ENCODE measurements at places on chromosomes 12 and 14.

DNA sequence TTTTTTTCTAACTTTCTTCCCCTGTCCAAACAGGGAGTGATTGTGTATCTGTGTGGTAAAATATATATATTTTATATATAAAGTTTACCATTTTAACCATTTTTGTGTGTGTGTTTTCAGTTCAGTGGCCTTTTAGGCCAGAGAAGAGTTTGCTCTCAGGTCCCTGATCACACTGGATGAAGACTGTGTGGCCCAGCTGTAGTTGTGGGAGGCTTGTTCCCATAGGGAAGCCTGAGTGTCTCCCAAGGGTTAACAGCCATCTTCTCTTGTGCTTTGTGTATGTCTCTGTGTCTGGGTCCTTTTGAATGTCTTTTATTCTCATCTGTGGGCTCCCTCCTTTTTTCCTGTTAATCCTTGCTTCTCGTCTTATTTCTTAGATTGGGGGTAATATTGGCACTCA lies 23.4 kb downstream of the CGRRF1 start:
- DNase-seq = no peak

GRCh38 chr14:38883127-38883526 lies 219.9 kb downstream of the SEC23A start:
- DNase-seq = no peak

- DNase-seq = no peak
These were observed 3.1 kb downstream of the ARHGEF25 start for GRCh38 chr12:57614178-57614947.

- peak; percentile 77 for DNase-seq
These were observed 5.1 kb downstream of the TESC start for GRCh38 chr12:117093918-117094630.

- DNase-seq = no peak
These were observed 12.6 kb upstream of the NDUFA12 start for GRCh38 chr12:95016120-95016519.

DNA sequence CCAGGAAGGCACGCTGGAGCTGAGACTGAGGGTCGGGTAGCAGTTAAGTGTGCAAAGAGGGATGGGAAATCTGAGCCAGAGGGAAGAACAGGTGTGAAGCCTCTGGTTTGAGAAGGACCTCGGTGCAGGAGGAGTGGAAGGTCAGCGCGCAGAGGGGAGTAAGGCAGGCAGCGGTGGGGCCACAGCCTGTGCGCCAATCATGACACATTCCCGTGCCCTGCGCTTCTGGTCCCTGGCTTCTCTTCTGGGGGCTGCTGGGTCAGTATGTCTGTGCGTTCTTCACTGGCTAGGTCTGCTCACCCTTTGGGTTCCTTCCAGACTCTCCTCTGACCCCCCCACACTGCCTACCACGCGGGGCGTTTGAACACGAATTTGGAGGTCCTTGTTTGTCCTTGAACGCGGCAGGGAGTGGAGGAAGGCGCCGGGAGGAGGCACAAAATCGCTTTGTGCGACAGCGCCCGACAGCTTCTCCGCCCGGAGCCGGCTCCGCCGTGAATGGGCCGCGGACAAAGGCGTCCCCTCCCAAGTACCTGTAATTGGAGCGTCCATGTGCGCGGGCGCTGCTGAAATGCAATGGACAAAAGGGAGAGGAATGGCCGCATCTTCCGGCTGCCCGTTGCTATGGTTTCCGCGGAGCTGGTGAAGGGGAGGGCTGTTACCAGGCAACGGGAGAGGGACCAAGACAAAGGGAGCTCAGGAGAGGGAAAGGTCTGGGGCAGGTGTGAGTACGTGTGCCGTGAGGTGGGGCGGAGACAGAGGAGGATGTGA lies 207.2 kb upstream of the SRRM4 start:
- peak; percentile 91 for DNase-seq

DNA sequence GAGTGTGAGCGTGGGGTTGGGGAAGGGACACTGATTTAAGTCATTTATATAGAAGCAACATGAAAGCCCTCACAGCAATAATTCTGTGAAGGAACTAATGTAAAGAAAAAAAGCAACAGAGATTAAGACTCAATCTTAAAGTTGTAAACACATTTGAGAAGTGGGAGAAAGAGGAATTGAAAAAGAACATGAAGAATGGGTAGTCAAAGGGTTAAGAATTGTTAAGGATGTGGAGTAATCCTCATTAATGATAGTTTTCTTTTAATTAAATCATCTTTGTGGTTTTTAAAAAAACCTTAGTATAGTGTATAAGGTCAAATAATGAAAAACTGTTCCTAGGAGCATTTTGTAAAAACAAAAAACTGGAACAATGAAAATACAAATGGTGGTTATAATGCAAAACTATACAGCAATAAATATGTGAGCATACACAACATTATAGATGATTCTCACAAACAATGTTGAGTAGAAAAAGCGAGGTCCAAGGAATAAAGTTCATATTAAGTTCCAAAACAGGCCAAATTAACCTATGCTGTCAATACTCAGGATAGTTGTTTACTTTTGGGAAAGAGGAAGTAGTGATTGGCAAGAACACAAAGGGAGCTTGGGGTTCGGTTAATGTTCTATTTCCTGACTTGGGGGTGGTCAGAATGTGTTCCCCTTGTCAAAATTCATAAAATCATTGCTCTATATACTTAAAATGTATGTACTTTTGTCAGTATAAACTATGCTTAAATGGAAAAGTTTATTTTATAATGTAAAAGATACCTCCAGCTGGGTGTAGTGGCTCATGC lies 120.4 kb upstream of the ATF7IP start:
- DNase-seq = no peak

DNA sequence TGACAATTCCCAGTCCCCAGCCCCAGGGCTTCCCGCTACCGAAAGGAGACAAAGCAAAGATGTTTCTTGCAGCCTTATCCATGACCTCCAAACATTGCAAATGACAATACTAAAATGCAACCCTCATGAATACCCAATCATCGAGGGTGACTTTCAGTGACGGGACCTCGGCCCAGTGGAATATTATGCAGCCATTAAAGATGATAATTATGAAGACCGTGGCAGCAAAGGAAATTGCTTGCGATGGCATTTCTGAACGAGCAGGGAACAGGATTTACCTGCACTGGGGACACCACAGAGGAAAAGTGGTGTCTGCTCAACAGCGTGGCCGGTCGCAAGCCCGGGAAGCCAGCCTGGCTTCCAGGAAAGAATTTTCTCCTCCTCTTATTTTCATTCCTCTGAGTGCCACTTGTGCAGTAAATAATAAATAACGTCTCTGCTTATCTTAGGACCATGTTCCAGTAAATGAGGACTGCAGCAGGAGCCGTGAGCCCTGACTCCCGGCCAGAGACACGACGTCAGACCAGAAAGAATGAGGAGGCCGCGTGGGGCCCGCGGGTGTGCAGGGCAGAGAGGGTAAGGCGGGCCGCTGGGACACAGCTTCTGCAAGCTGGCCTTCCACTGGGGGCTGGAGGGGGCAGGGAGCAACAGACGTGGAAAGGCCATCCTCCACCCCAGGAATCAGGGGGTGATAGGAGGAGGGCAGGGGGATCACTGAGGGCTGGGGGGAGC lies 6.6 kb downstream of the C14orf180 start:
- DNase-seq = no peak

- DNase-seq = no peak
These were observed 52.0 kb downstream of the WSCD2 start for GRCh38 chr12:108181095-108181454.

GRCh38 chr14:41718477-41719166 lies 111.9 kb downstream of the LRFN5 start:
- peak; percentile 64 for DNase-seq

GRCh38 chr12:3529281-3529680 lies 38.3 kb downstream of the PRMT8 start:
- DNase-seq = no peak

GRCh38 chr14:51780006-51780692 lies 80.3 kb upstream of the GNG2 start:
- peak; percentile 80 for DNase-seq

DNA sequence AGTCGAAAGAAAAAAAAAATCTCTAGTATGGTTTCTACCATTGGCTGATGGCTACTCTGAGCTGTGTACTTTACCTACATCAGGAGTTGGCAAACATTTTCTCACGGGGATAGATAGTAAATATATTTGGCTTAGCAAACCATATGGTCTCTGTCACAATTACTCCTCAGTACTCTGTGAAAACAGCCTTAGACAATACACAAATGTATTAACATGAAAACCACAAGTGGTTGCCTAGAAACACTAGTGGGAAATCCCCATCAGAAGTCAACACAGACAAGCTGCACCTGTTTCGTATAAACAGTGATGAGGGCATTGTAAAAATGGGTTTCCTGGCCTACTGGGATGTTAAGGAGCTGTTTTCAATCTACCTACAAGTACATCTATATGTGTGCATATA lies 84.6 kb upstream of the NAV3 start:
- peak; percentile 92 for DNase-seq

GRCh38 chr12:13060581-13060980 lies 16.4 kb downstream of the FAM234B start:
- DNase-seq = no peak

DNA sequence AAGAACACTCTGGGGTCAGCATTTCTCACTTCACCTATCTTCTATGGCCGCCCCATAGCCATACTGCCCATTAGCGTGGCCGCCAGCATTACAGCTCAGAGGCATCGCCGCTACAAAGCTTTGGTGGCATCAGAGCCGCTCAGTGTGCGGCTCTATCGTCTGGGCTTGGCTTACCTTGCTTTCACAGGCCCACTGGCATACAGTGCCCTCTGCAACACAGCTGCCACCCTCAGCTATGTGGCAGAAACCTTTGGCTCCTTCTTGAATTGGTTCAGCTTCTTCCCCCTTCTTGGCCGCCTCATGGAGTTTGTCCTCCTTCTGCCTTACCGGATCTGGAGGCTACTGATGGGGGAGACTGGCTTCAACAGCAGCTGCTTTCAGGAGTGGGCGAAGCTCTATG lies 2.6 kb downstream of the DNAJC22 start:
- no peak for DNase-seq

DNA sequence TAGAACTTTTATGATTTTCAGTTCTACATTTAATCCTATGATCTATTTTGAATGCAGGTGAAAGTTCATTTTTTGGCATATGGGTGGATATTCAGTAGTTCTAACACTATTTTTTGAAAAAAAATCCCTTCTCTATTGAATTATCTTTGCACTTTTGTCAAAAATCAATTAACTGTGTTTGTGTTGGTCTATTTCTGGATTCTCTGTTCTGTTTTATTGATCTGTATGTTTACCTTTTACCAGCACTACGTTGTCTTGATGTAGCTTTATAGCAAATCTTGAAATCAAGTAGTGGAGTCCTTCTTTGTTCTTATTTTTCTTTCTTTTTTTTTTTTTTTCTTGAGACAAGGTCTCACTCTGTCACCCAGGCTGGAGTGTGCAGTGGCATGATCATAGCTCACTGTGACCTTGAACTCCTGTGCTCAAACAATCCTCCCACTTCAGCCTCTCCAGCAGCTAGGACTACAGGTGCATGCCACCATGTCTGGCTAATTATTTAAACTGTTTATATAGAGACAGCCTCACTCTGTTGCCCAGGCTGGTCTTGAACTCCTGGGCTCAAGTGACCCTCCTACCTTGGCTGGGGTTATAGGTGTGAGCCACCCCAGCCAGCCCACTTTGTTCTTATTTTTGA lies 31.9 kb downstream of the SLC39A9 start:
- no peak for DNase-seq

GRCh38 chr12:67918441-67918840 lies 70.8 kb upstream of the IFNG-AS1 start:
- no peak for DNase-seq

GRCh38 chr14:22824711-22825359 lies 4.9 kb upstream of the MRPL52 start:
- DNase-seq = no peak

GRCh38 chr12:66964629-66965028 lies 285.8 kb upstream of the GRIP1 start:
- no peak for DNase-seq

DNA sequence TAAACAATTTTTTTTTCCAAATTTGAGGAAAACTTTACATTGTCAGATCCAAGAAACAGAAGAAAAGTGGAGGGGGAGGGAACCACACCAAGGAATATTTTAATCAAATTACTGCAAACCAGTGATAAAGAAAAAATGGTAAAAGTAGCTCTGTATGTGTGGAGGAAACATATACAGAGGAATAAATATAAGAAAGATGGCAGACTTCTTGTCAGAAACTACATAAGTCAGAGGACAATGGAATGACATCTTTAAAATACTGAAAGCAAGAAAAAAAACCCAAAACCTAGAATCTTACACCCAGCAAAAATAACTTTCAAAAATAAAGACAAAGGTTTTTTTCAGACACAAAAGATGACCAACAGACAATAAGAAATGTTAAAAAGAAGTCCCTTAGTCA lies 10.2 kb upstream of the LLPH start:
- no peak for DNase-seq

- DNase-seq = no peak
These were observed 872.9 kb downstream of the TMTC2 start for GRCh38 chr12:83559650-83560049.

- no peak for DNase-seq
These were observed 93.9 kb downstream of the SLC38A1 start for GRCh38 chr12:46174919-46175318.

- DNase-seq = no peak
These were observed 69.7 kb upstream of the VRK1 start for GRCh38 chr14:96727491-96727890.

DNA sequence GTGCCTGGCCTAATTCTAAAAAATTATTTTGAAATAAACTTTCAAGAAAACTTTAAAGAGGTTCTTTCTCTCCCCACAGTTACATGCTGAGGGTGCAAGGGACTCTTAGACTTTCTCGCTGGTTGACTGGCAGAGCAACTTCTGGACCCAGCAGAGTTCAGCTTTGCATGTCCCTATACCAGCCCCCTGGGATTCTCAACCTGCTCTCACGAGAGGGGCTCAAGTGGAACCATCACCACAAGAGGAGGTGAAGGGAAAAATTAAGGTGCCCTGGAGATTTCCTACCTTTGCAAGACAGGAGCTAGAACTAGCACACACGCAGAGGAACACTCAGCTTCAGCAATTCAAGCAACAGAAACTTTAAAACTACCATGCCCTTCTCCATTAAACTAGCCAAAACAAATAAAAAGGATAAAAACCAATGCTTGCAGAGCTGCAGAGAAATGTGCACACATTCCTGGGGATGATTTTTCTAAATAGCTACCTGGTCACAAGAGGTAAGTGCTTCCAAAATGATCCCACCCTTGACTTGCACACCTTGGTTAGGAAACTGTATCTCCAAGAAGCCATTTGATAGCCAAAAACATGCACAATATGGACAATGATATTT lies 2.5 kb downstream of the HVCN1 start:
- no peak for DNase-seq

Data from NCI-H1436 (cell line).